Naive B cell (primary cell): ENCODE measurements at places on chromosomes 1 and 21. TPM values are rescaled to one million over a fixed set of nuclear protein-coding genes. Genes with fewer than 3 reads are reported as not detected.
A peak's percentile ranks its signal among the peaks of the same experiment; 100 is the strongest.

- no peak for DNase-seq
Measured at GRCh38 chr1:2804628-2805351, 3.3 kb upstream of the TTC34 start.

GRCh38 chr1:10541286-10541685, 66.5 kb downstream of the PEX14 start:
- DNase-seq, result no peak

GRCh38 chr1:184558691-184559090, 171.9 kb downstream of the C1orf21 start:
- no peak for DNase-seq

DNA sequence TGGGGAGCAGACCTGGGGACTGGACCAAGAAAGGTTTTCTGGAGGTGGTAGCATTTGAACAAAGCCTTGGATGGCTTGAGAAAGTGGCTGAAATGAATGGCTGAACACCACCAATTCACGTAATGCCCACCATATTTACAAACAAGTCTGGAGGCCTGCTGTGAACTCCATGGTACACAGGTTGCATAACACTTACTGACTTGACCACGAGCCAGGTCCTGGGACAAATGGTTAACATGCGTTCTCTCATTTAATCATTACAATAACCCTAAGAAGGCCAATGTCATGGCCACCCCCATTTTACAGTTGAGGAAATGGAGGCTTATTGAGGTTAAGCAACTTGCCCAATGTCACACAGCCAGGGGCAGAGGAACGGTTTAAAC, 44.4 kb downstream of the ZBTB18 start:
- no peak for DNase-seq

GRCh38 chr1:33321178-33321577, 280 bp upstream of the A3GALT2 start:
- DNase-seq, result no peak

DNA sequence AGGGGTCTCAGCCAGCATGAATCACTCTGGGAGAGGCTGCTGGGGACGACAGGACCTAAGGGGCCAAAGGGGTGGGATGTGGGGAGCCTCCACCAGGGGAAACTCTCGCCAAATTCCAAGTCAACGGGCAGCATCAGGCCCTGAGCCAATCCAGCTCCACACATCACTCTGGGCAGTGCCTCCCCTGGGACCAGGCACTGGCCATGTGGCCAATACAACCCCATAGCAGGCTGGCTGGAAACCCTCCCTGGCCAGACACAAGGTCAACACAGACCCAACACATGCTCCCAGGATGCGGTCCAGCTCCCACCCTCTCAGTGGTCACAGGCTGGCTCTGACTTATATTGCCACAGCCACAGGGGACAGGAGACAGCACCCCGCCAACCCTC, 60.0 kb downstream of the MEGF6 start:
- DNase-seq, result no peak

DNA sequence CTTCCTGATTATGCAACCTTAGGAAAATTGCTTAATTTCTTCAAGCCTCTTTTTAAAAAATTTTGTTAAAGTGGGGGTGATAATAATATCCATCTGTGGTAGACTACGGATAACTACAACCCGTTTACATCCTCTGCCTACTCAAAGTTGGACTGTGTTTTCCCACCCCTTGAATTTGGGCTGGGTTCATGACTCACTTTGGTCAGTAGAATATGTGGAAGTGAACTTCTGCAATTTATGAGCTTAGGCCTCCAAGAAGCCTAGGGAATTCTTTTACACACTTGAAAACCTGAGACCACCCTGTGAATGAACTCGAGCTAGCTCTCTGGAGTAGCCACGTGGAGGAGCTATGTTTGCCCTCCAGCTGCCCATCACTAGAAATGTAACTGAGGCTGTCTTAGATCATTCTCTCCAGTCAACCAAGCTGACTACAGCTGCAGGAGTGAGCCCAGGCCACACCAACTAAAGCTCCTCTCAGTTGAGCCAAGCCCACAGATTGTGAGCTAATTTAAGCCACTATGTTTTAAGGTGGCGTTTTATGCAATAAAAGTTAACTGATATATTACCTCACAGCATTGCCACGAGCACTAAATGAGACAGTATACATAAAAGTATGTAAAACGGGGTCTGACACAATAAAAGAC, 29.6 kb upstream of the CACHD1 start:
- no peak for DNase-seq

- DNase-seq, result peak; percentile 58
Measured at GRCh38 chr1:115976062-115976920, at the start of gene SLC22A15. Gene SLC22A15 (plus strand): TSS chr1:115976513. CDS start chr1:115976628, 115 bp downstream.

GRCh38 chr1:207172321-207172720, 68.3 kb downstream of the C4BPA start:
- DNase-seq, result no peak

DNA sequence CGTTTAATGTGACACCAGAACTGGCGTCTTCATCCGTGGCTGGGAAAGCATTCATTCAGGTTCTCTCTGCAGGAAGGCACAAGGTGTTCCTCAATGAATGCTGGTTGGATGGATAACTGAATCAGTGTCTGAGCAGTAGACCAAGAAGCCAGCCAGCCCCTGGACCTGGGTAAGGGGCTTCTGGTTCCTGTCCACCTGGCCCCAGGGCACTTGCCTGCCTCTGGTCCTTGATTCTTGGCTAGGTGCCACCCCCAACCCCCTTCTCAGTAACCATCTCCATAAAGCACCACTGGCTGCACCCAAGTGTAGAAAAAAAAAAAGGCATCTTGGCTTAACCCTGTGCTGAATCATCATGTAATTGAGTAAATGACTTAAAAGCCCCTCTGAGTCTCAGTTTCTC, 59.1 kb downstream of the KCND3 start:
- no peak for DNase-seq

DNA sequence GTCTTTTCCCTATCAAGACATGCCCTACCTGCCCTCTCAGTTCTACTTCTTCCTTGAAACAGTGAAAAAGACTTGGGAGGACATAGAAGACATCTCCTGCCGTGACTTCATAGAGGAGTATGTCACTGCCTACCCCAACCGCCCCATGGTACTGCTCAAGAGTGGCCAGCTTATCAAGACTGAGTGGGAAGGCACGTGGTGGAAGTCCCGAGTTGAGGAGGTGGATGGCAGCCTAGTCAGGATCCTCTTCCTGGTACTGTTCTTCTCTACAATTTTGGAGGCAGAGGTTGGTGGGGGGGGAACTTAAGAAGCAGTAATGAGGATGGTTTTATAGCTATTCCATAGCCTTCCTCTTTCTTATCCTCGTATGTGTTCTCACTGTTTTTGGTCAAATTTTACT, 18.7 kb downstream of the SETDB1 start:
- DNase-seq, result no peak

DNA sequence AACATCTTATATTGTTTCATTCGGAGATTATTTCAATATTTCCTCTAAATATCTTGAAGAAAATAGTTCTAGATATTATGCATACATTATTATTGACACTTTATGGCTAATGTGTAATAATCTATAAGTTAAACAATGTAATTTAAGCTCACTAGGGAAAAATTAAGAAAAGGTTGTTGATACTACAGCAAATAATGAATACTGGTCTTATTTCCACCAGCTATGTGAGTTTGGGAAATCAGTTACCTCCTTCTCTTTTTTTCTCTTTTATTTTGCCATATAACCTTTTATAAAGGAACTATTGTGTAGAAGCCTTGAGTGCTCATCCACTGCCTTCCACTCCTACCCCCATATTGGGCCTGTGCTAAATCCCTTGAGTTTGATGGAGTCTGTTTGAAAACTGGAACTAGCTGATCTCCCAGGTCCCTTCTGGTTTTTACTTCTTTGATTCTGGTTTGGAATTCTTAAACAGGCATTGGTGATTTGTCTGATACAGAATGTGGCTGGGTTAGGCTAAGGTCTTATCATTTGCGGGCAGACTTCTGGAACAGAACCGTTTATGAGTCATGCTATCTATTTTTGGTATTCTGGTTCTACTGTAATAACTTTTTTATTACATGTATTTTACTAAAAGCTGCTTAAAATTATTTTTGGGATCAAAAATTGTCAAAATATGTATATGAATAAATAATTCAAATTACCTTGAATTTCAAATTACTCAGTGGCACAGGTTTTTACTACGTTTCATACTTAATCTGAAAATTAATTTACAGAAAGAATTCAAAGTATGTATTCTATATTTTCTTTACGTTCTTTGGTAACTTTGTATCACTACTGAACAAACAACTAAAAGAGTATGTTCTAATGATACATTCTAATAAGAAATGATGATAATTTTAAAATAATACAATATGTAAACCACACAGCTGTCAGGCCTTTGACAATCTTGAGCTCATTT, 5.0 kb upstream of the CDC14A start:
- no peak for DNase-seq

DNA sequence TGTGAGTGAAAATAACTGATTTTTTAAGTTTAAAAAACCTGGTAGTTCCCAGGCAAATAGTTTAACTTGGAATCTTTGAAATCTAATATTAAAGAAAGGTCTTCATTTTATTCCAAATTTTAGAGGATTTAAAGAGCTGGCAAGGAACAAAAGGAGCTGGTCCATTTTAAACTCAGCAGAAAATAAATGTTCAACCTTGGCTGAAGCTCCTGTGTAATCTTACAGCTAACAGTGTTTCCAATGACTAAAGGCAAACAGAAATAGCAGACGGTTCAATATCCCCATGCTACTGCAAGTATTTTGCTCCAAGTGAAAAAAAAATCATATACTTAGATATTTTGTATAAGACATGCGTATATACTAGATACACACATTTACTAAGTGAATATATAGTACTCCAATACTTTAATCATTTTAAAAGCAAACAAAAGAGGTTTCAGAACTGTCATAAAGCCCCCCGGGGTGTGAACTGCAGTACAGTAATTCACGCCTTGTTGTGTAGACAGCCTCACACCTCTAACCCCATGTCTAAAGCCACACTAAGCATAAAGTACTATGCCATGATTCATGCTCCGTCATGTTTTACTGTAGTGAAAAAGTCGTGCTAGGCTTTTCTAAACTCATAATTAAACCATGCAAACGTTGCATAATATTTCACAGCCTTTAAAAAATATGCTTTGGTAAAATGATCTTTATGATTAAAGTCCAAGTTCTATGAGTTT, 132.2 kb downstream of the CLIC6 start:
- DNase-seq, result no peak

GRCh38 chr1:117657949-117658660, 52.3 kb downstream of the TENT5C start:
- no peak for DNase-seq

- DNase-seq, result no peak
Measured at GRCh38 chr21:38170283-38170682, 86.5 kb upstream of the KCNJ15 start.

GRCh38 chr1:61873581-61873980, 131.3 kb downstream of the PATJ start:
- no peak for DNase-seq

DNA sequence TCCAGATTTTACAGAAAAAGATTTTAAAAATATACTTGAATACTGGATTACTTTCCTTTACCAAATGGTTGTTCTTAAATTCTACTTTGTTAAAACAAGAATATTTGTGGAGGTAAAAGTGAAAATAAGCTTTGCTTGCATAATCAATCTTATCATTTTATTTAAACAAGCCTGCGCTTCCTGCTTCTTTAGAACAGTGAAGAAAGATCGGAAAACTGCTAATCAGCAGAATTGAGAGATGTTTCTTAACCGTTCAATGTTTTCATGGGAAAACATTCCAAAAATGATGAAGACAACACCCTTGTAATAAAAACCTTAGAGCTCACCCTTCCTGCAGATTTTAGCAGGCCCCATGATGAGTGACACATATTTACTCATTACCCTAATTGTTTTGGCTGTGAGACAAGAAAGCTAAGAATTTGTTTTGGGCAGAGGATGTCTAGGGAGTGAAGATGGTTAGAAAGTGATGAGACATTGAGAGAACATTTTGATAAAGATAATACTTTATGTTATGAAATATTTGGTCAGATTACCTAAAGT, 72.6 kb downstream of the TPR start:
- DNase-seq, result no peak

DNA sequence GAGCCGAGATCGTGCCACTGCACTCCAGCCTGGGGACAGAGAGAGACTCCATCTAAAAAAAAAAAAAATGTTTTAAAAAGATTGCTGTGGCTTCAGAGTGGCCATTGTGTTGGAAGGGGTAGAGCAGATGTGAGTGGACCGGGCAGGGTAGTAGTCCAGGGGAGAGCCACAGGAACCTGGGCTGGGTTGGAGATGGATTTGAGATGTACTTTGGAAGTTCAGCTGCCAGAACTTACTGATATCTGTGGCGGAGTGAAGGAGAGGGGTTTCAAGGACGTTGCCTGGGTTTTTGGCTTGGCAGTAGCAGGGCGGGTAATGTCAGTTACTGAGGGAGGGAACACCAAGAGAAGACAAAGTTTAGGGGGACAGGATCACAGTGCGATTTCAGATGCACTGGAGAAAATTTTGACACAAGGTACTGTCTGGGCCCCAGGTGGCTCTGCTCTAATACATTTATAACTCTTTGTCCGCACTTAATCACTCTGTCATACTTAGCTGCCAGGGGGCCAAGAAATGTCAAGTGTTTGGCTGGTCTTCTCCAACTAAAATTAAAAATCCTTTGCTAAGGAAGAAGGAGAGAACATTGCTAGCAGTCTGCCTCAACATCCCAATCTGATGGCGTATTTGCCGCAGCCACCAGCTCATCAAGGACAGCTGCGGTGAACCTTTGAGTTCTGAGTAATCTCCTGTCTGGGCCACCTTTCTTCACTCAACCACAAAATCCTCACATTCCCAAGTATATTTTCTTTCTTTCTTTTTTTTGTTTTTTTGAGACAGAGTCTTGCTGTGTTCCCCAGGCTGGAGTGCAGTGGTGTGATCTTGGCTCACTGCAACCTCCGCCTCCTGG, 9.6 kb downstream of the EPHX1 start:
- no peak for DNase-seq

- no peak for DNase-seq
Measured at GRCh38 chr1:236848274-236848923, 53.3 kb downstream of the MTR start.

DNA sequence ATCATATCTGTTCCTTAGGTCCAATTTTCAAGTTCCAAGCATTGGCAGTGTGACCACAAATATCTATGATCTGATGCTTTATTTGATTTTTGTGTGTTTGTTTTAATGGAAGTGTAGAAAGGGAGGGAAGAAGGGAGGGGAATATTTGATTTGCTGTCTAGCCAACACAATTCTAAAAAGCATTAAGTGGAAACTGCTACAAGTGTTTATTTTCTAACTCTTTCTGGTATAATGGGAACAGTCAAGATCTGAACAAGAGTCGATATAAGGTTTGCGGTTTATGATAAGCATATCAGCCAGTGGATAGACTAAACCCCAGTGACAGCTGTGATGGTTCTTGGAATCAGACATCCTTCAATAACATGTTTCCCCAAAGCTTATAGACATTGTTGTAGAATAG, 267.8 kb upstream of the SNX7 start:
- DNase-seq, result no peak

PLA2G2F gene
- polyA plus RNA-seq, result not detected

NFASC gene
- not detected for polyA plus RNA-seq

SLC9C2 gene
- not detected for polyA plus RNA-seq

LCE1F gene
- polyA plus RNA-seq, result not detected

VASH2 gene
- polyA plus RNA-seq, result 0.51 TPM

RBP7 gene
- 1.1 TPM for polyA plus RNA-seq

CELA3A gene
- not detected for polyA plus RNA-seq

ILDR2 gene
- not detected for polyA plus RNA-seq

NTMT2 gene
- polyA plus RNA-seq, result not detected

KCNT2 gene
- not detected for polyA plus RNA-seq

F5 gene
- not detected for polyA plus RNA-seq

MYBPH gene
- not detected for polyA plus RNA-seq

CD1B gene
- not detected for polyA plus RNA-seq

ARL8A gene
- 18.0 TPM for polyA plus RNA-seq
